ENCODE measurements at places on chromosomes 1 and 21. TPM values are rescaled to one million over a fixed set of nuclear protein-coding genes. Genes with fewer than 3 reads are reported as not detected.

RNU1-4 gene
- total RNA-seq = under 0.01 TPM

TPRG1L gene
- total RNA-seq = 52.3 TPM

LRRC38 gene
- 3.0 TPM for total RNA-seq

KRTAP21-2 gene
- total RNA-seq = 1.7 TPM

CAPN8 gene
- 0.27 TPM for total RNA-seq

SH2D5 gene
- total RNA-seq = 0.13 TPM

KLHDC7A gene
- total RNA-seq = 0.11 TPM

AGO1 gene
- 23.5 TPM for total RNA-seq

OLIG2 gene
- total RNA-seq = not detected

CYP4B1 gene
- total RNA-seq = 95.0 TPM

CLCA1 gene
- not detected for total RNA-seq

IL19 gene
- total RNA-seq = not detected

TDRD5 gene
- total RNA-seq = 0.71 TPM

CD84 gene
- 1.7 TPM for total RNA-seq

LCE2A gene
- 324 TPM for total RNA-seq

PTPN22 gene
- total RNA-seq = 0.59 TPM

LIN28A gene
- not detected for total RNA-seq

GUCA2B gene
- total RNA-seq = not detected

RRP1 gene
- 19.5 TPM for total RNA-seq

FOXD2 gene
- not detected for total RNA-seq

Measured in lower leg skin (tissue), 4 donors.